ENCODE measurements at places on chromosomes 4 and X. TPM values are rescaled to one million over a fixed set of nuclear protein-coding genes. Genes with fewer than 3 reads are reported as not detected.

TMEM150C gene
- 0.95 TPM for total RNA-seq

DNA sequence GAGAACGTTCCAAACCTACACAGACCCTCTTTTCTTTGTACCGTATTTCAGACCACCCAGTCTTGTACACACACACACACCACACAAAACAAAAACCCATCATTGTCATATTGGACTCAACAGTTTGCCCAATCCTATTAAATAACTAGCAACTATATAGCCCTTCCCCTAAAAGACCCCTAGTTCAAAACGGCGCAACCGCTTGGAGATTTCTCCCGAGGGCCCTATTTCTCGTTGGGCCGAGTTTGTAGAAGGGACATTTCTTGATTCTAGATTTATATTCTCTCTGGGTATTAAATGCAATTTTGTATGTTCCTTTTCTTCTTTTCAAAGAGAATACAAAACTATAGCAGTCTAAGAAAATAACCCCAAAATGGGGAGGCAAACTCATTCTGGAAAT, 547 bp upstream of the PDGFRA start:
- H3K4me1 ChIP-seq = peaks cover 58% of the 10 kb centered on the region
- H3K4me3 ChIP-seq = peak overlapping the region; percentile 69
- peaks cover 7% of the 10 kb centered on the region for H3K27me3 ChIP-seq
- no peak overlapping the region for H3K27ac ChIP-seq
- no peak for DNase-seq
- H3K36me3 ChIP-seq = no peaks in the 10 kb centered on the region

UGT2A3 gene
- not detected for total RNA-seq

DNA sequence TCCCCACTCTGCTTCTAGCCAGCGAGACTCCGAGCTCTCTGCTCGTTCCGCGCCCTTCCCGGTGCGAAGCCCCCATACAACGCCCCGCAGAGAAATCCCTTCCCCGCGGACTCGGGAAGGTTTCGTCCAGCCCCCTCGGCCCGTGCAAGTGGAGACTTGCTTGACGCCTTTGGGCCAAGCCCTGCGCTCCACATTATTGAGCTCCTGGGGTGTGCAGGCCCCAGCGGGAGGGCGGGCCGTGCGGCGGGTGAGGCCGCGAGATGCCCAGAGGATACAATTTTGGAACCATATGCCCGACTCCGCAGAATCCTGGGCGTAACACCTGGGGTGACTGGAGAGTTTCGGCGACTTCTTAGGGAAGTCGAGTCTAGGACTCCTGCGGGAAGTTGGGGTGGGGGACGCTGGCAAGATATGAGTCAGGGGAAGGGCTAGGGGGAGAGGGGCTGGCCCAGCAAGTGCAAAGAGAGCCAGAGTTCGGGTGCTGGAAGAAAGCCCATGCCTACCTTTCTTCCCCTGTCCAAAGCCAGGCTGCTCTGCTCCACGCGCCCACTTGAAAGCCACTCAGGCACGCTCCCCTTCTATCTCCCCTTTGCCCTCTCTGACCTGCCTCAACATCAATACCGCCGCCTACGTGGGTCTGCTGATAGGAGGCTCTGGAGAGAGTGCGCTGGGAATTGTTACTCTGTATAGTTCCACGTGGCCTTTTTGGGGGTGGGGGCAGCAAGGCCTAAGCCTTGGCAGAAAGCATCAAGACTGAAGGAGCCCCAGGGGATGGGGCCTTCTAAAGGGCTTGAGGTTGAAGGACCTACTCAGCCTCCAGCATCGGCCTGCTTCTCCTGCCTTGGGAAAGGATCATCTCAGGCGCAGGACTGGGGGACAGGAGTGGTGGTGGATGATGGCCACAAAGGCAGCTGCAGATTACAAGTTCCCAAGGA, 1.2 kb upstream of the ELF4 start:
- H3K4me3 ChIP-seq = peak overlapping the region; percentile 37
- no peaks in the 10 kb centered on the region for H3K27me3 ChIP-seq
- no peak for DNase-seq
- peaks cover 23% of the 10 kb centered on the region for H3K4me1 ChIP-seq
- H3K27ac ChIP-seq = peak overlapping the region; percentile 50
- H3K36me3 ChIP-seq = no peaks in the 10 kb centered on the region

DNA sequence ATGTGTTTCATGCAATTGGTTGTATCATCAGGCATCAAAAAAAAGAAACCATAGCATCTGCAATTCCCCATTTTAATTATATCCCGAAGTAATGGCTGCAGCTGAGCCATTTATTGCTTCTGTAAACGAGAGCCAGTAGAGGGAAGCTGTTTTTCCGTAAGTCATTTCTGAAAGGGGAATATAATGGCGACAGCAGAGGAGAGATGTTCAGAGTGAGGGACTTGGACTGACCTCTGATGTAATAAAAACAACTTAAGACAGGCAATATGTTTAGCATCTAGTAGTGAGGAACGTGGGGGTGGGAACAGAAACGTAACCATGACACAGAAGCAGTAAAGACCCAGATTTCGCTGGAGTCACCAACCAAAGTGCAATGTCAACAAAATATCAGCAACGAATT, 31.5 kb upstream of the NAA11 start:
- no peak overlapping the region for H3K4me3 ChIP-seq
- H3K27me3 ChIP-seq = no peaks in the 10 kb centered on the region
- H3K36me3 ChIP-seq = no peaks in the 10 kb centered on the region
- no peak overlapping the region for H3K27ac ChIP-seq
- H3K4me1 ChIP-seq = no peaks in the 10 kb centered on the region

DNA sequence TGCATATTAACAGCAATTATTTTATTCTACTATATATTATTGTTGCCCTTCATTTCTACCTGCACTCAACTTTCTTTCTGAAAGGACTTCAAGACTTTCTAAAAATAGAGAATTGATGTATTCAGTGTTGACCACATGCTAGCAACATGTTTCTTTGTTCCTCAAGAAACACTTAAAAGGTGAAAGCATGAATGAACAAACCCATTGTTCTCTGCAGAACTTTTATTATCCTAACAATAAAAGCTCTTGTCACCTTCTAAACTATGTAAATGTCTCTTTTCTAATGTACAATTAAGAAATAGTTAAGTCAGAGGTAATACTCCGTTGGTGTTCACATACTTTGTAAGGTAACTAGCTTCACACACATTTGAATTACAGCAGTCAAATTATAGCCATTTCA, 638.7 kb downstream of the FSTL5 start:
- no peaks in the 10 kb centered on the region for H3K4me1 ChIP-seq
- H3K27me3 ChIP-seq = no peaks in the 10 kb centered on the region
- DNase-seq = no peak

SSX1 gene
- total RNA-seq = not detected

- no peak overlapping the region for H3K4me3 ChIP-seq
- peaks cover 2% of the 10 kb centered on the region for H3K27me3 ChIP-seq
- DNase-seq = no peak
- no peak overlapping the region for H3K27ac ChIP-seq
Measured at GRCh38 chr4:184100297-184100885, 117.3 kb downstream of the ENPP6 start.

GRCh38 chr4:82809619-82810018, 11.0 kb upstream of the SCD5 start:
- no peak overlapping the region for H3K4me3 ChIP-seq
- no peaks in the 10 kb centered on the region for H3K4me1 ChIP-seq
- peaks cover 2% of the 10 kb centered on the region for H3K27me3 ChIP-seq

ARSJ gene
- total RNA-seq = 60.1 TPM

F9 gene
- total RNA-seq = not detected

DNA sequence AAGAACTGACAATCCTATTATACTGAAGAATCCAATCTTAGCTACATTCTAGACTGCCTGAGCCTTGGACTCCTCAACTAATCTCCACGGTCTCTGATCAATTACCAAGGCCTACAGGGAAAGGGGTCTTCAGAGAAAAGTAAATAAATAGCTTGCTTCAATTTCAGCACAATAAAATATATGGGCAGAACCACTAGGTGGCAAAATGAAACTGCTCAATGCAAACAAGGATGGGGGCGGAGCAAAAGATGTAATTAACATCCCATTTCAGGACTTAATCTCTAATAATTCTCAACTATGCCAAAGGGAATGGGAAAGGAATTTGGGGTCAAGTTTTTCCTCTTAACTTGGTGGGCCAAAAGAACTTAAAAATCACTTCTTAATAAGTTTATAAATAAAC, 78.4 kb upstream of the MAP3K15 start:
- H3K4me1 ChIP-seq = peaks cover 3% of the 10 kb centered on the region
- peak; percentile 23 for DNase-seq
- H3K4me3 ChIP-seq = no peak overlapping the region
- no peak overlapping the region for H3K27ac ChIP-seq
- H3K27me3 ChIP-seq = no peaks in the 10 kb centered on the region

DNA sequence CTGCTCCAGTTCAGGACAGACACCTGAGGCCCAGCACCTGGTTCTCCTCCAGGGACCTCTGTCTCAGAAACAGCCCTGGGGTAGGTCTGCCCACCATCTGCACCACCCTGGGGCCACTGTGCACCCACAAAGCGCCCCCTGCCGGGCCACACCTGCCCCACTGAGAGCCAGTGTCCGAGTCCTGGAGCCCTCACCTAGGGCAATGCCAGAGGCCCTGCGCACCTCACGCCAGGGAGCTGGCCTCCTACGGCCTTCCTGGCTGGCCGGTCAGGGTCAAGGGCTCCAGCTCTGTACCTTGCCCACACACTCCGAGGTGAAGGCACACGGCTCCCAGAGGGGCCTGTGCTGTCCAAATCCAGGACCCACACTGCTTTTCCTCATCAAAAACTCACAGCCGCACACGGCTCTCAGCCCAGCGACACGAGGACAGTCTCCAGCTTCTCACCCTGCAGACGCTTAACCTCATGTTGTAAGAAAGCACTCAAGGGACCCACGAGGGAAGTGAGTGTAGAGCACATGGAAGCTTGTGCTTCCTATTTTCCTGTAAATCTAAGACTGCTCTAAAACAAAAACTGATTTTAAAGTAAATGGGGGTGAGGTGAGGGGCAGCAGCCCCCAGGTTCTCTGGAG, 5.4 kb downstream of the CTBP1 start:
- no peak overlapping the region for H3K27ac ChIP-seq
- no peaks in the 10 kb centered on the region for H3K27me3 ChIP-seq

DNA sequence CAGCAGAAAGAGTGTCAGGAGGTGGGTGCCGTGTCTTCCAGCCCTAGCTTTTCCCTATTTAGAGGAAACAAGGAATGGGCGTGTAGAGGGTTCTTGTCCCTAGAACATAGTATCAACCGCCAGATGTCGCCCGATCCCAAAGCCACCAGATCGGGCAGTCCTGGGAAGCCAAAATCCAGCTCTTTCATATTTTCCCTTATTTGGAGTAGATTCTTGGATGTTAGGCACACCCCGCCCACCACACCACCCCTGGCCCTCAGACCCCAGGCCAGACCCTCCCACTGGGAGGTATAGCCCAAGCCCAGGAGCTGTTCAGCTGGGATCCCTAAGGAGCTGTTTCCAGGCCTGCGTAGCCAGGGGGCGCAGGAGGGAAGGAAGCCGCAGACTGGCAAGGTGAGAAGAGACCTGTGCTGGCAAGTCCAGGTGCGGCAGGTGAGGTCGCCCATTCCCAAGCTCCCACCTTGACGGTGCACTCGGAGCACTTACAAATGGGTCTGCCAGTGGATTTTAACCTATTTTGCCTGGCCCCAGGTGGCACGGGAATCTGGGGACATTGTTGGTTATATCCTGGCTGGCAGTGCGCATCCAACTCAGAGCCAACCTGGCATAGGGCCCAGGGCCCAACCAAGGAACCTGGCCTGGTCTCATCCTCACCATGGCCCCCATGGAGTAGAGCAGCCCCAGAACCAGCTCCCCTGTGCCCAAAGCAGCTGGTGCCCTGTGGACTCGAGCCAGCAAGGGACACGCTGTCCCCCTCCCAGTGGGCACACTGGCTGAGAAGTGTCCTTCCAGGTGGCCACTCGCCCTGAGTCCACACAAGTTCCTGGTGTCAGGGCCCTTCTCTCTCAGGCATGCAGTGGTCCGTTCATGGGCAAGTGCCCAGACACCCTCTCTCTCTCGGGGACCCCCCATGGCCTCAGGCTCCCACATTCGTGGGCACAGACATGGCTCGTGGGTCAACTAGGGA, 811 bp downstream of the FLNA start:
- peak; percentile 67 for DNase-seq
- H3K4me3 ChIP-seq = peak overlapping the region; percentile 79
- no peaks in the 10 kb centered on the region for H3K27me3 ChIP-seq
- peak overlapping the region; percentile 26 for H3K27ac ChIP-seq
- peaks cover 4% of the 10 kb centered on the region for H3K36me3 ChIP-seq
- peaks cover 10% of the 10 kb centered on the region for H3K4me1 ChIP-seq

DNA sequence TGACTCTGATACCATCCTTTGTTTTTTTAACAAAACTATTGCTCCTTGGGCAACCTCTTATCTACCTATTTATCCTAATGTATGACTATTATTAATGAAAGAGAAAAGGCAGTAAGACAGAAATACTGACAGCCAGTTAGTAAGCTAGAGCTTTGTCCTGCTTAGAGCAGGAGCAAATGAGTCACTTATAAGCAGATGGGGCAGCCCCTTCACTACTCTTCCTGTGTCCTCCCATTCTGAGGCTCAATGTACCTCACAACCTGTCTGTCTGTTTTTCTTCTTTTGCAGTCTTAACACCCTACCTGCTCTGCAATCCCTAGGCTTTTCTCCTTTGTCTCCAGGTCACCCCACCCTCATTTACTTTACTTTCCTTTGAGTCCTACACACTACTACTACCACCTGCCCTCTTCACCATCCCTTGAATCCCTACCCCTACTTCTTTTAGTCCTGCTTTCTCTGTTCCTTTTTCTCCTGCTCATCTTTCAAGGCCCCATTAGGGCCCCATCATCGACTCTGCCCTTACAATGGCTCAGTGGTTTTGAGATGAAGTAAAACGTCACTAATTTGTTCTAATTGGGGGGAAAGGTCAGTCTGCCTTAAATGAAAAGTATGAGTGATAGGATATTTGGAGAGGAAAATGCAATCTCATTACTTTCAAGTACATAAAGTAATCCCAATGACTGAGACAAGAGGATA, 294.3 kb downstream of the GUCY2F start:
- H3K27ac ChIP-seq = no peak overlapping the region
- H3K4me1 ChIP-seq = no peaks in the 10 kb centered on the region
- DNase-seq = no peak
- H3K27me3 ChIP-seq = no peaks in the 10 kb centered on the region

GRCh38 chr4:19774690-19775256, 476.9 kb upstream of the SLIT2 start:
- H3K36me3 ChIP-seq = no peaks in the 10 kb centered on the region
- H3K27ac ChIP-seq = peak overlapping the region; percentile 29
- no peak for DNase-seq

DNA sequence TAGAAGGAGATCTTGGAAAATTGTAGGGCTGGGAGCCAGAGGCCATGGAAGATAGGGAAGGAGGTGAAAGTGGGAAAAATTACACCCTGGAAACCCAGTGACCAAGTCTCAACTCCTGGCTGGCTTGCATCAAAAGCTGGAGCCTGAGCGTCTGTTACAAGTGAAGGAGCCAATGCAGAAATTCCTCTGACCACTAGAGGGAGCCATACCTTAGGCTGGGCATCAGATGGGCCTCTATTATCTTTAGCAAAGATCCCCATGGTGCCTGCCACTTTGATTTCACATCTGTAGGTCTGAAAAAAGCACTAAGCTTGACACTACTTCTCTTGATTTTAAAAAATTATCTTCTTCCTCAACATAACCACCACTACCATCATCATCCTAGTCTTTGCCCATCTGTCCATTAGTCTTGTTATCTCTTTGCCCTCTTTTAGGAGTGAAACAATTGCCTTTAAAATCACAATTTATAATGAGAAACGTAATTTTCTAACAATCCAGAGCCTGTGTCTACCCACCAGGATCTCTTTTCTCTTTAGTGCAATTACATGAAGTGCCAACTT, 62.9 kb downstream of the ANAPC4 start:
- H3K4me3 ChIP-seq = no peak overlapping the region
- H3K36me3 ChIP-seq = no peaks in the 10 kb centered on the region
- peak; percentile 40 for DNase-seq
- no peak overlapping the region for H3K27ac ChIP-seq
- no peaks in the 10 kb centered on the region for H3K27me3 ChIP-seq

Data from astrocyte (in vitro differentiated cells and primary cell).